ENCODE measurements at places on chromosomes 4 and X.

- no peak for DNase-seq
These were observed 3.1 kb downstream of the POU3F4 start for GRCh38 chrX:83511208-83511607.

GRCh38 chr4:37758226-37758625 lies 68.3 kb upstream of the PGM2 start:
- DNase-seq, result no peak

GRCh38 chrX:131830400-131831184 lies 192.5 kb upstream of the STK26 start:
- peak; percentile 21 for DNase-seq

GRCh38 chr4:119057417-119057816 lies 78.2 kb upstream of the MYOZ2 start:
- no peak for DNase-seq

DNA sequence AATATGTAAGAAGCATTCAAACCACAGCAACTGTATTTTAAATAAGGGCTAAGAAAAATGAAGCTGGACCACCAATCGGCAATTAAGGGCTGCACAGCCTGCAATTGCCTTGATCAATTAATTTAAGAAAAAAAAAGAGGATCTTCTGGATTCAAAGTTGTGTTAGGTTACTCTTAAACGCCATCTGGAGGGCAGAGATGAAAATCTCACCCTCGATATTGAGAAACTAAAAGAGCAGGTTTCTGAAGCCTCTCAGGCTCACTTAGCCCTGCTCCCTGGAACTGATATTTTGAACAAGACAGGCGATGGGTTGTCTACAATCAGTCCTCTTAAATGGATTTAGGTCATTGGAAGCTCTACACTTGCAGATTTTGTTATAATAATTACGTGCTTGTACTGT lies 579.4 kb downstream of the GRXCR1 start:
- DNase-seq, result no peak

- DNase-seq, result no peak
These were observed 42.0 kb downstream of the SLC4A4 start for GRCh38 chr4:71380788-71381187.

DNA sequence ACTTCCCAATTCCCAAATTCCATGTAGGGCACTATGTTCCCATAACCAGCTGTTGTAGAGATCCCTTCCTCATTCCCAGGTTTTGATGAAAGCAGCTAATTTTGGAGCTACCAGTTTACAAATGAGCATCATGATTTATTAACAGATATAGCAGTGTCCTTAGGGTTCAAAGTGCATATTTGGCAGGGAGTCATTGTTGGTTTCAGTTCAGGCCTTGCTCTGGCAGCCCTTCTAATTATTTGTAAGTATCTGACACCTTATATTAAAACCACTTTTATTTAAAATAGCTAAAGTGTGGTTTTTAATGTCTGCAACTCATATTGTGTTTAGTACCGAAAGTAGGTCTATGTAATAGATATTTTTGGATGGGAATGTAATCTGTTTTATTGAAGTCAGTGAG lies 518.5 kb downstream of the TLL1 start:
- DNase-seq, result no peak

DNA sequence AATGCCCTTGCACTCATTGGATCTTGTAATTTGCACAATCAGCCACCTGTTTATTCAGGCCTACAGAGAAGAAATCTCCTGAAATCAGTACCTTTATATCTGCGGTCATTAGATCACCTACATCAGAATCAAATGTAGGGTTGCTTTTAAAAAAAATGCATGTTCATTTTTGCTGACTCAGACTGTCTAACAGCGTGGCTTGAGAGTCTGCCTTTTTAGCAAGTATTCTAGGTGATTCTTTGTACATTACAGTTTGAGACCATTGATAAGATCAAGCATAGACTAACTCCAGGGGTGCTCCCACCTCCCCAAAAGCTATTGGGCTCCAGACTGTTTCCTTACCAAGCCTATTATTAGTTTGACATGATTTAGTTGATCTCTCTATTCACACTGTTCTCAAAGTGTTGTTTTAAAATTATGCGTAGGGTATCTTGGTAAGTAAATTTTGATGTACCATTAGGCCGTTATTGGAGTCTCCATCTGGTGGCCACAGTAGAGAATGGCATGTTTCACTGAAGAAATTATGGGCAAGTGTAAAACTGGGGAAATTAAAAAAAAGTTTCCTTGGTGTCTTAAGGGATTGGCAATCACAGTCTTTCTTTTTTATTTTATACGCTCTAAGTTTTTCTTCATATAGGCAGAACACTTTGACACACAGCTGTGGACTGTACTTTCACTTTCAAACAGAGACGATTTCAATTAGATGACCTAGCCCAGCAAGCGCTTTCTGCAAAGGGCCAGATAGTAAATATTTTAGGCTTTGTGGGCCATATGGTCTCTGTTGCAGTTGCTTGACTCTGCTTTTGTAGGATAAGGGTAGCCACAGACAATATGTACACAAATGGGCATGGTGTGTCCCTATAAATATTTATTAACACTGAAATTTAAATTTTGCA lies 33.7 kb upstream of the MSL3 start:
- peak; percentile 23 for DNase-seq

- no peak for DNase-seq
These were observed 83.1 kb upstream of the VCX start for GRCh38 chrX:7759830-7760229.

DNA sequence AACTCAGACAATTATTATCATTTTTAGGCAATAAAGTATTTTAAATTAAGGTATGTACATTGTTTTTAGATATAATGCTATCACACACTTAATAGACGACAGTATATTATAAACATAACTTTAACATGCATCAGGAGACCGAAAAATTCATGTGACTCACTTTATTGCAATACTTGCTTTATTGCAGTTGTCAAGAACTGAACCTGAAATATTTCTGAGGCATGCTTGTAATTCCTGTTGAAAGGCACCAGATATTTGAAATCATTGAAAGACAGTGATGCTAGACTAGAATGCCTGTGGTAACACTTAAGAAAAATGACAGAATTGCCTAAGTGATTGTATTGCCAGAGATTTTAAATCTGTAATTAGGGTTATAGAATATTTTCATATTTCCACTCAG lies 175.6 kb upstream of the MAGEB2 start:
- DNase-seq, result no peak

- DNase-seq, result no peak
These were observed 201.7 kb downstream of the NLGN4X start for GRCh38 chrX:6026980-6027379.

DNA sequence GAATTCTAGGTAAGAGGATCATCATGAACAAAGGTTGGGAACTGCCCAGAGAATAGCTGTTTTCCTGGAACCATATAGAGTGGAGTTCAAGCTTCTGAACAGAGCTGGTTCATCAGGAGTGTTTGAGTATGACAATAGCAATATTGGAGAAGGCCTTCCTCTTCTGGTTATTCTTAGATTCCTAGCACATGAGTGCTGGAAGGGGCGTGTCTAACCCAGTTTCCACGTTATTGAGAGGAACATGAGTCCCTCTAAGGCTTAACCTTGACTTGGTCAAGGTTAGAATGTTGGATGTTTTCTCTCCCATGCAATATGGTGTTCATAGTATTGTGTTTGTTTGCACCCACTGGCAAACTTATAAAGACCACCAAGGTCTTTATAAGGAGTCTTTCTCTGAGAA lies 101.3 kb downstream of the TSPAN7 start:
- no peak for DNase-seq

DNA sequence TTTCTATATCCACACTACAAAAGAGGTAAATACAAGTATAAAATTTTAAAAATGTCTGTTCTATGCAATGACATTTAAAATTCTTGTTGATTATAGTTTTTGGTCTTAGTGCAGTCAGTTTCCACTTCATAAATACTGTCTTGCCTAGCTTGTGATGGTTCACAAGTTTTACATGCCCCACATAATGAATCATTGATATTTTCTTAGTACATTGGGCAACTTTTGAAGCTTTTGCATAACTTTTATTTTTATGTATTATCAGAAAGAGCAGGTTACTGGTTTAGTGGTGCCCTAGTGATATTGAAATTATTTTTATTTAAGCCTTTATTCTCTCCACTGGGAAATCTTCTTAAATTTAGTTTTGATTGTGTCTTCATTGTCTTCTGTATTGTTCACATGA lies 388.0 kb downstream of the CCSER1 start:
- no peak for DNase-seq

- no peak for DNase-seq
These were observed 14.2 kb upstream of the TIMM8A start for GRCh38 chrX:101362757-101363156.

- no peak for DNase-seq
These were observed 350.6 kb downstream of the CHIC1 start for GRCh38 chrX:73913580-73913979.

DNA sequence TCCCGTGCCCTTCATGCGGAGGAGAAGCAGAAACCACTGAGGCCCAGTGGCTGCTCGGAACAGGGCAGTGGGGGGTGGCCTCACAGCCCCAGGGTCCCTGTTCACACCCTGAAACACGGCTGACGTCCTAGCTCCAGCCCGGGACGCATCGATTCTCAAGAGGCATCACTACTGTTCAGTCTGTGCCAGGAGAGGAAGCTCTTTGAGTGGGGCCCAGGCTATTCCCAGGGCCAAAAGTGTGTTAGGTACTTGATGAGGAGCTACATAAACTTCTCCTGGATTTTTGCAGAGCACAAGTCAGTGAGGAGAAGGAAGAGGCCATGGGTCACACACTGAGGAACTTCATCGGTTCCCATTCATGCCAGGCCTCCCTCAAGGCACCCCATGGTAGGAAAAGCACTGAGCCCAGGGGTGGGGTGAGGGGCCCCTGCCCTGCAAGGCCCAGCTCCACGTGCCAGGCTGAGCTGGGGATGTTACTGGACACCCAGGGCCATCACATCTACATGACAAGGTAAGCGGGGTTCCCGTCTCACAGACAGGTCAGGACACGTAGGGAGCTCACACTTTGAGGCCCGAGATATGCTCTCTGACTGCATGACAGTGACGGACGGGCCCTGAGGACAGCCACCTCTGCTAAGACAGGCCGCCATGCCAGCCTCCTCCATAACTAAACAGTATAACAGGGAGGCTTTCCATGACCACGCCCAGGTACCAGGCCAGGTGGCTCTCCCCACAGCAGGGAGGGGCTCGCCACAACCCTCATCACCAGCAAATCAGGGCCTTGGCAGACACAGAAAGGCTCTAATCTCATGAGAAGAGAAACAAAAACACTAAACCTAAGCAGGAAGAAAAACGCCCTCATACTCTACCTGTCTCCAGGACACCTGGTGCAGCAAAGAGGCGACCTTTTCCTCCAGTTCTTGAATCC lies 12.4 kb downstream of the TNIP2 start:
- DNase-seq, result no peak

GRCh38 chr4:169582706-169583105 lies 29.7 kb downstream of the NEK1 start:
- no peak for DNase-seq

DNA sequence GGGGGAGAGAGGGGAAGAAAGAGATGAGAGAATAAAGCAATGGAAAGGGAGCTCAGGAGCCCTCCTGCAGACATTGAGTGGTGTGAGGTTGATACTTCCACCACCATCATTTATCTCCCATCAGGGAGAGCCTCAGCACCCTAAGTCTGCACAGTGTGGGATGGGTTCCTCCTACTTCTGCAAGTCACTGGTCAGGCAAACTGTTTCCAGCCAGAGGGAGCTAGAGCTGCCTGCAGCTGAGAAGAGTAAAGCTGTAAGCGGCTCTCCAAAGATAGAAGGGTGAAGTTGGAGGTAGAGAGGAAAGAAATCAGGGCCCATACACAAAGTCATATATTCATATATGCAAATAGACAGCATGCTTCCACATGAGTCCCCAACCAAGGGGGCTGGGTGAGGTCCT lies 21.9 kb upstream of the ZNF81 start:
- no peak for DNase-seq

- DNase-seq, result no peak
These were observed 30.8 kb upstream of the GPR78 start for GRCh38 chr4:8549352-8549931.
